CD4-positive, alpha-beta T cell treated with Interleukin-6 at 100 ng/mL for 8 hours (primary cell): ENCODE measurements at places on chromosomes 11 and 22.

DNA sequence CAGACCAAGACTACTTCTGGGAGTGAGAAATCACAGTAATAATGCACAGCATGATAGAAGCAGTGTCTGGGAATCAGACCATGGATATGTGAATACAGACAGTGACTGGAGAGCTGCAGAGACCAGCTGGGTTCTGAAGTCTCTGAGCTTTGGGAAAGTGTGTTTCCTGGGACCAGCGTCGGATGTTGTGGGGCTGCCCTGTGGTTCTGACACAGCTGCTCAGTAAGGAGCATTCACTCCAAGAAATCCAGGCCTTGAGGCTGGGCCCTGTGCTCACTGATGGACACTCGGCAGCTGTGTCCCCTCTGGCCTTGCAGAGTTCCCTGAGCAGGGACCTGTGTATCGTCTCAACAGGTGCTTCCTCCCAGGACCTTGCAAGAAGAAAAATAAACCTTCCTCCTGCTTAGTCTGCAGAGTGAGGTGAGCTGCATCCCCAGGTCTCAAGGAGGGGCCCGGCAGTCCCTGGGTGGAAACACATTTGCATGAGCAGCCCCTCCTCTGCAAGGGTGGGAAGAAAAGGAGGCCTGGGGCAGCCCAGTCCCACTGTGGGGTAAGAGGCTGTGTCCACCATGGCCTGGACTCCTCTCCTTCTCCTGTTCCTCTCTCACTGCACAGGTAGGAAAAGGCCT, 107.9 kb downstream of the VPREB1 start:
- DNase-seq = no peak

GRCh38 chr11:33615751-33616150, 84.9 kb downstream of the C11orf91 start:
- no peak for DNase-seq

DNA sequence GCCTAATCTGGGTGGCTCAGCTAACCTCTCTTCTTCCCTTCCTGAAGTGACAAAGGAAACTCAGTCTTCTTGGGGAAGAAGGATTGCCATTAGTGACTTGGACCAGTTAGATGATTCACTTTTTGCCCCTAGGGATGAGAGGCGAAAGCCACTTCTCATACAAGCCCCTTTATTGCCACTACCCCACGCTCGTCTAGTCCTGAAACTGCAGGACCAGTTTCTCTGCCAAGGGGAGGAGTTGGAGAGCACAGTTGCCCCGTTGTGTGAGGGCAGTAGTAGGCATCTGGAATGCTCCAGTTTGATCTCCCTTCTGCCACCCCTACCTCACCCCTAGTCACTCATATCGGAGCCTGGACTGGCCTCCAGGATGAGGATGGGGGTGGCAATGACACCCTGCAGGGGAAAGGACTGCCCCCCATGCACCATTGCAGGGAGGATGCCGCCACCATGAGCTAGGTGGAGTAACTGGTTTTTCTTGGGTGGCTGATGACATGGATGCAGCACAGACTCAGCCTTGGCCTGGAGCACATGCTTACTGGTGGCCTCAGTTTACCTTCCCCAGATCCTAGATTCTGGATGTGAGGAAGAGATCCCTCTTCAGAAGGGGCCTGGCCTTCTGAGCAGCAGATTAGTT, 14.2 kb upstream of the UVRAG start:
- DNase-seq = no peak

DNA sequence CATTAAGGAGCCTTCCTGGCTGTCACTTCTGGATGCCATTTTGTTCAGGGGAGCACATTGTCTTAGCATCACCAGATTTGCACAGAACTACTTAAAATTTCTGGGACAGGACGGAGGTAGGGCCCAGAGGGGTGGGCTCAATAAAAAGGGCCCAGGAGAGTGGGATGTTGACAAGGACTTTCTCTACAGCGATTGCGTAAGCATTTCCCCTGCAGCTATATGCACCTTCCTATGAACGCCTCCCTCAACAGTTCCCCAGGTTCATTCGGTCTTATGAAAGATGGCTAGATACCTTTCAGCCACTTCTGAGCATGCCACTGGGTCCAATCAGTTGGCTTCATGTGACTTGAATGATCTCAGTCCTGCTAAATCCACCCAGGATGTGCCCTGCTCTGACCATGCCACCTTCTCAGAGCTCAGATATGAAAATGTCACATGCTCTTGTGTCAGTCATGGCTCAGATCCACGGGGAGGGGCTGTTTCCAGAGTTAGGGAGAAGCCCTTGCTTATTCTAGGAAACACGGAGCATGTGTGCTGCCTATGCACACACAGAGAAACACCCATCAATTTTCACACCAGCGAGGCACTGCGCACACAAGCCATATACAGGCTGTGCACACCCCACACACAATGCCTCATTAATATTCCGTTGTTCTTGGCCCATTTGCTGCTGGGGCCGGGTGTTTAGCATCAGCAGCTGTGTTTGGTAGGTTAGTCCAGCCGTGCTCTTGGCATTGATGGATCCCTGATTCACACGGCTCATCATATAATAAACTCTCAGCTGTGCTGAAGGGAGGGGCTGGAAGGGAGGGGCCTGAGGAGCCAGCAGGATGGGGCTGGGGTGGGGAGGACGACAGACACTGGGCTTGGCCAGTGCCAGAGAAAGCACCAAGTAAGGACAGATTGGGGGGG, 52.5 kb upstream of the NNMT start:
- DNase-seq = no peak

- peak; percentile 63 for DNase-seq
Measured at GRCh38 chr11:73295241-73295995, 12.7 kb upstream of the ARHGEF17 start.

DNA sequence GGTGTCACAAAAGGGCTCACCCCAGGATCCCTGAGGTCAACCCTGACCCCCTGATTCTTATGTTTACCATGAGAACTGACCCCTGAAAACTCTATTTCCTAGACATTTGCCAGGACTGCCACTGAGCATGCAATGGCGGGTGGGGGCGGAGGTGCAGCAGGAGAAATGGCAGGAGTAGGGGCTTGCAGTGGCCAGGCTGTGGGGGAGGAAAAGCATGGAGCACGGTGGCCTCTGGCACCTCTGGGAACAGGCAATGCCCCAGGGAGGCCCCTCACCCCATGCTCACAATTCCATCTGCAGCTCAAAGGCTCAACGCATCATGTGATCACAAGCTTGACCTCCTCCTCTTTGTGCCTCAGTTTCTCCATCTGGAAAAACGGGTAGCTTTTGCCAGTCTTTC, 46.5 kb upstream of the FGF3 start:
- DNase-seq = no peak
